ENCODE measurements at places on chromosomes 2 and 18. TPM values are rescaled to one million over a fixed set of nuclear protein-coding genes. Genes with fewer than 3 reads are reported as not detected.

DNA sequence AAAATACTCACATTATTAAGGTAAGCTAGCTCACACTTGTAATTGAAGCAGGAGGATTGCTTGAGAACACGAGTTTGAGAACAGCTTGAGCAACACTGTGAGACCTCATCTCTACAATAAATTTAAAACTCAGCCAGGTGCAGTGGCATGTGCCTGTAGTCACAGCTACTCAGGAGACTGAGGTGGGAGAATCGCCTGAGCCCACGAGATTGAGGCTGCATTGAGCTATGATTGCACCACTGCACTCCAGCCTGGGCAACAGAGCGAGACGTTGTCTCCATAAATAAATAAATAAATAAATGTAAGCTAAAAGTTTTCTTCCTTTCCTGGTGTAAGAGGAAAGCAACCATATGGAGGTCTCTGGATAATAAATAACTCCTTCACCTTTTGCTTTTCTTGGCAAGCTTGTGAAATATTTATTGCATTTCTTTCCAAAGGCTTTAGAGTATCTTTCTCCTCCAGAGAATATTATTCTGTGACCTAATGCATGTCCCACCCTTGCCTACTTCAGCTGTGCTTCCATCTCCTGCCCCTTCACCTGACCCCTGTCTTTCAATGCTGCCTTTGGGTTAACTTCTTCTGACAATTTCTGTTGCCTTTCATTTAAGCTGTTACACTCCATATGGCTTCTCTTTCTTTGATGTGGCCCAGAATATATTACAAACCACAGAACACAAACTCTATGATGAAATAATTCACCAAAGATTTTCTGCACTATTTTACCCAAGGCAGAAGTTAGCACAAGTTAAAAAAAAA lies 280.7 kb upstream of the RND3 start:
- no peaks in the 10 kb centered on the region for H3K36me3 ChIP-seq
- no peak overlapping the region for H3K27ac ChIP-seq

DNA sequence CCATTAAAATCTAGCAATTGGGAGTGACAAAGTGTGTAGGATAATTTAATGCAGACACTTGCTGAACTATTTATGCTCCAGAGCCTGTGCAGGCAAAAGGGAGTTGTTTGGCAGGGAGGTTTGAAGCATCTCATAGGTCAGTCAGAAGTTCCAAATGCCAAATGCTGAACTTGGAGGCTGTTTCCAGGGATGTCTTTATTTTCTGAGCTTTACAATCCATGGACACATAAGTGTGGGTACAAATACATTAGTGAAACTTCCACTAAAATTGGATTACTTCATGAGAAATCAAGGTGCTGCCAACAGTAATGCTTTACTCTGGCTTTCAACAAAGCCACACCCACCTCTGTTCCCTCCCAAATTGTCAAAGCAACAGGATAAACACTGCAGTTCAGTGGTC lies 422.1 kb upstream of the SETBP1 start:
- no peaks in the 10 kb centered on the region for H3K4me1 ChIP-seq
- H3K36me3 ChIP-seq: no peaks in the 10 kb centered on the region
- DNase-seq: no peak
- H3K27ac ChIP-seq: no peak overlapping the region
- no peak overlapping the region for H3K4me3 ChIP-seq

- no peaks in the 10 kb centered on the region for H3K36me3 ChIP-seq
- no peaks in the 10 kb centered on the region for H3K27me3 ChIP-seq
- H3K27ac ChIP-seq: no peak overlapping the region
- H3K4me1 ChIP-seq: no peaks in the 10 kb centered on the region
Observed at GRCh38 chr2:176769021-176769420, 443.6 kb upstream of the HNRNPA3 start.

DNA sequence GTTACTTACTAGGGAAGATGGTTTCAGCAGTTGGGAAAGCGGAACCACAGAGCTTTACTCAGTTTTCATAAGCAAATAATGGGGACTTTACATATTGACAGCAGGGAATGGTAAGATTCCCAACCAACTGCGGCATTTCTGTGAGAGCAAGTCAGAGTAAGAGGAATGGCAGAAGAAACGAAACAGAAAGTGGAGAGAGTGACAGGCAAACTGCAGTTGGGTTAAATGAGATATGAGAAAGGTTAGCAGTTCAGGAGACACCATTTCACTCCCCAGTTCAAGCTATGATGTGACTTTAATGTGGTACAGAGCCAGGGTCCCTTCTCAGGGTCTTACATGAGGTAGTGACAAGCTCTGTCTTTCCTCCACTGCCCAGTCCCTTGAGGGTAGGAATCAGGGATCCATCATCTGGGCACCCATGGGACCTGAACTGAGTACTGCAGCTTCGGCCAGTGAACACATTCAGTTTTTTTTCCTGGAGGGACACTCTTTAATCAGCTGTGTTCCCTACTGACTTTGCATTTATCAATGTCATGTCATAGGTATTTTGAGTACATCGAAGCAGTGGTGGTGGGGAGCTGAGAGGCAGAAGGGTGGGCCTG lies 33.0 kb upstream of the GREB1 start:
- no peaks in the 10 kb centered on the region for H3K36me3 ChIP-seq
- no peak overlapping the region for H3K4me3 ChIP-seq
- H3K27me3 ChIP-seq: no peaks in the 10 kb centered on the region

DNA sequence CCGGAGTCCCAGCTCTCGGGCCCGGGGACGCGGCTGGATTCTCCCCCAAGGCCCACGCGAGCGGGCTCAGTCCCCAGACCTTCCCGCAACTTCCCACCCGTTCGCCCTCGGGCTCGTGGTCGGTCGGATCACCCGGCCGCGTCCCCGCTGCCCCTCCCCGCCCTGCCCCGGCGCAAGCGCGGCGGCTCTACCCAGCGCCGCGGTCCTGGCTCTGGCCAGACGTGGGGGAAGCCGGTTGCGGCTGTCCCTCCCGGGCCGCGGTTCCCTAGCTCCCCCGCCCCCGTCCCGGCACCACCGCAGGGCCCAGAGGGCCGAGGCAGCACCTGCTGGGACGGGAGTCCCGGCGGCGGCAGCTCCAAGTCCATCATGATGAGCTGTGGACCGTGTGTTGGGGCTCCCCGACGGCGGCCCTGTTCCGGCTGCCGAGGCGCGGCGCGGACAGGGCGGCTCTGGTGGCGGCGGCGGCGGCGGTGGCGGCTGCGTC lies 276 bp downstream of the NFE2L2 start:
- H3K4me3 ChIP-seq: peak overlapping the region; percentile 99
- H3K27ac ChIP-seq: peak overlapping the region; percentile 100
- H3K36me3 ChIP-seq: no peaks in the 10 kb centered on the region
- peak; percentile 79 for DNase-seq

DNA sequence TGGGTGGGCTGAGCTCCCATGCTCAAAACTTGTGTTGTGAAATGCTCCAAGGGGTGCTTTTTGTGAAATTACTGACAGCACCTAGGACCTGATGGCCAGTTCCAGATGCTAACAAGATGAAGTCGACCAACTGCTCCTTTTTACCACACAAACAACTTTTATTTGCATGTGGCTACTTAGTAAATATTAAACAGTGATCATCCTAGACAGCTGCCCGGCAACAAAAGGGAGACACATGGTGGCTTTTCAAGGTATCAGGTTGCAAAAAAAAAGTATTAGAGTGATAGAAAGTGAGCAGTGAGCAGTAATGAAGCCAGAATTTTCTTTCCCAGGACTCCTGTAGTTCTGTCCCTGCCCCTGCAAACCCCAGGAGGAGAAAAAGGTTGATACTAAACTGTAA lies 118.5 kb downstream of the RPIA start:
- no peak overlapping the region for H3K4me3 ChIP-seq
- H3K27me3 ChIP-seq: peaks cover 4% of the 10 kb centered on the region
- H3K4me1 ChIP-seq: no peaks in the 10 kb centered on the region
- DNase-seq: no peak

- no peaks in the 10 kb centered on the region for H3K4me1 ChIP-seq
- H3K4me3 ChIP-seq: no peak overlapping the region
- no peaks in the 10 kb centered on the region for H3K36me3 ChIP-seq
Observed at GRCh38 chr2:56334622-56335021, 150.8 kb downstream of the CCDC85A start.

DNA sequence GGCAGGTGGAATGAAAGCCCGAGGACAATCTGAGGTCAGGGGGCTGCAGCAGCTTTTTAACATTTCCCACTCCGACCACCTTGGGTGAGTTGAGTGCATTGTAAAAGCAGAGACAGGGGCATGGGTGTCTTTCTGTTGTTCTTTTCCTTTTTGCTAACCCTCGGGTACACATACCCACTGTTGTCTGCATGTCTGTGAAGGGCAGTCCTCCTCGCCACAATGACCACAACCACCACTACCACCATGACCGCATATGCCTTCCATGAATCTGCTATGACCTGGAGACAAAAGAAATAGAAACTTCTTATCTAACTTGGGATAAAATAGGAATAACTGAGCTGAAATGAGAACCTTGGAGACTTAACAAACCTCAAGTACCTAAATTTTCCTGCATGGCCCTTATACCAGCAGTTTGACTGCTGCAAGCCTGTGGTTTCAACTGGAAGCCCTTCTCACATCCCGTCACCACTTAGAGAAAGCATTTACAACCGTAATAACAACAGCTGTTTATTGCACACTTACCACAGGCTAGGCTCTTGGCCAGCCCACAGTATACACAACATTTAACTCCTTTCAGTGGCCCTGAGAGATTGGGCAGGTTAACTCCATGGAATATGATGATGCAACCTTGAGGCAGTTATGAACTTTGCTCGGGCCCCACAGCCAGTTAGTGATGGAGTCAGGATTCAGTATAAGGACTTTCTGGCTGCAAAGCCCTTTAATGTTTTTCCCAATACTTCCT lies 80.3 kb downstream of the GYPC start:
- no peaks in the 10 kb centered on the region for H3K4me1 ChIP-seq
- no peak for DNase-seq
- no peaks in the 10 kb centered on the region for H3K27me3 ChIP-seq
- no peaks in the 10 kb centered on the region for H3K36me3 ChIP-seq
- no peak overlapping the region for H3K27ac ChIP-seq

- H3K4me1 ChIP-seq: no peaks in the 10 kb centered on the region
- H3K36me3 ChIP-seq: no peaks in the 10 kb centered on the region
- peak within 1 kb of the TSS; percentile 74 for H3K4me3 ChIP-seq
- peak; percentile 94 for DNase-seq
- peak within 1 kb of the TSS; percentile 87 for H3K27ac ChIP-seq
Observed at GRCh38 chr2:219253753-219254589, at the start of gene TUBA4A. Gene TUBA4A (minus strand): TSS chr2:219253918. CDS start chr2:219253858, 60 bp downstream.

- H3K36me3 ChIP-seq: no peaks in the 10 kb centered on the region
- no peaks in the 10 kb centered on the region for H3K4me1 ChIP-seq
- no peak for DNase-seq
- H3K4me3 ChIP-seq: no peak overlapping the region
- no peak overlapping the region for H3K27ac ChIP-seq
Observed at GRCh38 chr2:30871440-30871839, 64.2 kb upstream of the CAPN13 start.

- no peaks in the 10 kb centered on the region for H3K36me3 ChIP-seq
- DNase-seq: no peak
- H3K4me3 ChIP-seq: no peak overlapping the region
- H3K4me1 ChIP-seq: peaks cover 34% of the 10 kb centered on the region
Observed at GRCh38 chr18:26086959-26087358, 3.5 kb downstream of the SS18 start.

DNA sequence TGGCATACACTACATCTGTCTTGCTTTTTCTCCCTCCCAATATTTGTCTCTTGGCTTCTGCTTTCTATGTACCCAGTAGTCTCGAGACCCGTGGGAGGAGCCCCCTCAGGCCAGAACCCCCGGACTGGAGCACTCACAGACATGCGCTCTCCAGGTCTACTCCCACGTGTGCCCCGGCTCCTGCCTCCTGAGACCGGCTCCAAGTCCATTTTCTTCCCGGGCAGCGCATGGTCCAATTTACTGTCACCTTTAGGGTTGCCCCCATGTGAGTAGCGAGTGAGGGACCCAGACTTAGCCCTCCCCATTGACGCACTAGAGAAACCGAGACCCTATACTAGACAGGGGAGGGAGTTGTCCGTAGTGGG lies 11.8 kb upstream of the TEX51 start:
- peaks cover 14% of the 10 kb centered on the region for H3K4me1 ChIP-seq
- no peaks in the 10 kb centered on the region for H3K27me3 ChIP-seq
- H3K4me3 ChIP-seq: no peak overlapping the region
- no peak for DNase-seq

DNA sequence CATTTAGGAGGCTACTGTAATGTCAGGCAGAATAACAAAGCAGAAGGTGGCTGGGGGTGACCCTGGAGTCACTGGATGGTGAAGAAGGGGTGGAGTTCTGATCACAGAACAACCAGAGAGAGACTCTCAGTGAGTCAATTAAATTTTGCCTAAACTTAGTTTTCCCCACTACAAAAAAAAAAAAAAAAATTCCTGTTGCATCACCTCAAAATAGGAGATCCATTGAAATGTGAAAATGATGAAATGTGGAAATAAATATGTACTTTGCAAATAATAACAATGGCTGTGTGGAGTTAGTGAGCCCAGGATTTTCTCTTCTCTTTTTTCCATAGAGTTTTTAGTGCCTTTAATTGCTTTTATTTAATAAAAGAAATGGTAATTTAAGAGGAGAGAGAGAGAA lies 165.5 kb downstream of the GFPT1 start:
- no peak for DNase-seq
- H3K27ac ChIP-seq: no peak overlapping the region
- peaks cover 12% of the 10 kb centered on the region for H3K4me1 ChIP-seq
- H3K4me3 ChIP-seq: no peak overlapping the region
- no peaks in the 10 kb centered on the region for H3K36me3 ChIP-seq

DNA sequence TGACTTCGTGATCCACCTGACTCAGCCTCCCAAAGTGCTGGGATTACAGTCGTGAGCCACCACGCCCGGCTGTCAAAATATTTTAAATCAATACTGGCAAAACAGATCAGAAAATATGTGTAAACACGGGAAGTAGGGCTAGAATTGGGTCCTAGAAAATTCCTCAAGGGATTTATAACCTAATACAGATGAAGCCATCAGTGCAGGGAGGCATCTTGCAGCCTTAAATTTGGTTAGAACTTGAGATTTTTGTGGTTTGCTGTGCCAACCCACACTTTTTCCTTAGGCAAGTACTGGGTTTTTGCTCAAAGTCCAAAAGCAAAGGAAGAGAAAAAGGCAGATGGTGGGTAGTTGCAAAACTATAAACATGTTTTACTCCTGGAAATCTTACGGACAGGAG lies 33.7 kb upstream of the NFE2L2 start:
- no peak overlapping the region for H3K4me3 ChIP-seq
- H3K27ac ChIP-seq: no peak overlapping the region
- no peak for DNase-seq
- H3K4me1 ChIP-seq: peaks cover 13% of the 10 kb centered on the region
- no peaks in the 10 kb centered on the region for H3K27me3 ChIP-seq
- no peaks in the 10 kb centered on the region for H3K36me3 ChIP-seq

DNA sequence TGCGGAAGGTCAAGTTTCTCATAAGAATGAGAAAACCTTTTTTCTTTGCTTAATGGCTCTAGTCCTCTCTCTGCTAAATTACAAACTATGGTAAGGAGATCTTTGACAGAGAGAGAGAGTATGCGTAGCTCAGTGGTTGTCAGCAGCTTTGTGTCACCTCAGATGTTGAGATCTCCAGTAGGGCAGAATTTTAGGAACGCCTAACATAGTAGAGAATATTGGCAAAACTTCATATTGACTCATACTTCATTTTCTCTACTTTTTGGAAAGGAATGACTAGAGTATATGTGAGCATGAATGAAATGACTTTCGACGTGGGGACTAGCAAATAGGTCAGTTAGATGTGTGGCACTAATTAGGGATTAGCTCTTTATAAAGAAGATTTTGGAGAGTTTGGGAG lies 64.0 kb downstream of the WDR7 start:
- H3K4me1 ChIP-seq: no peaks in the 10 kb centered on the region
- no peak for DNase-seq
- no peak overlapping the region for H3K4me3 ChIP-seq
- H3K27me3 ChIP-seq: no peaks in the 10 kb centered on the region
- H3K36me3 ChIP-seq: no peaks in the 10 kb centered on the region
- no peak overlapping the region for H3K27ac ChIP-seq

Gene PAX8
- not detected for total RNA-seq

Gene ANKRD23
- total RNA-seq: 5.2 TPM

Gene GKN1
- not detected for total RNA-seq

Gene ANKRD29
- total RNA-seq: 3.0 TPM

Gene KCNJ3
- 0.14 TPM for total RNA-seq

Gene POTEC
- not detected for total RNA-seq

All from sigmoid colon (tissue), 7 donors.